ENCODE measurements at places on chromosomes 3 and 15.
A peak's percentile ranks its signal among the peaks of the same experiment; 100 is the strongest.

DNA sequence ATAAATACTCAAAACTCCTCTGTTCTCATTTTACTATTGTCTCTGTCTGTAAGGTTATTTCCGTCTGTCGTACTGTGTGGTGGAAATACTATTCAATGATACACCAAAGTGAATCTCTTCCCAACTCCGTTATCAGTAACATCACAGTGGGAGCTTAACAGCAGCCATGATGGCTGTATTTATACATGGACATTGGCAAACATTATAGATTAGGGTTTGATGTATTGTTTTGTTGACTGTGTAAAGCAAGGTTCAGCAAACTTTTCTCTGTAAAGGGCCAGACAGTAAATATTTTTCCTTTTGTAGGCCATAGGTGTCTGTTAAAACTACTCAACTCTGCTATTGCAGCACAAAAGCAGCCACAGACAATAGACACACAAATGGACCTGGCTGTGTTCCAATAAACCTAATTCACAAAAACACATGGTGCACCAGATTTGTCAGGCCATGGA lies 23.2 kb downstream of the LIPC start:
- DNase-seq = no peak

GRCh38 chr3:133857767-133858166 lies 37.9 kb downstream of the RAB6B start:
- DNase-seq = no peak

DNA sequence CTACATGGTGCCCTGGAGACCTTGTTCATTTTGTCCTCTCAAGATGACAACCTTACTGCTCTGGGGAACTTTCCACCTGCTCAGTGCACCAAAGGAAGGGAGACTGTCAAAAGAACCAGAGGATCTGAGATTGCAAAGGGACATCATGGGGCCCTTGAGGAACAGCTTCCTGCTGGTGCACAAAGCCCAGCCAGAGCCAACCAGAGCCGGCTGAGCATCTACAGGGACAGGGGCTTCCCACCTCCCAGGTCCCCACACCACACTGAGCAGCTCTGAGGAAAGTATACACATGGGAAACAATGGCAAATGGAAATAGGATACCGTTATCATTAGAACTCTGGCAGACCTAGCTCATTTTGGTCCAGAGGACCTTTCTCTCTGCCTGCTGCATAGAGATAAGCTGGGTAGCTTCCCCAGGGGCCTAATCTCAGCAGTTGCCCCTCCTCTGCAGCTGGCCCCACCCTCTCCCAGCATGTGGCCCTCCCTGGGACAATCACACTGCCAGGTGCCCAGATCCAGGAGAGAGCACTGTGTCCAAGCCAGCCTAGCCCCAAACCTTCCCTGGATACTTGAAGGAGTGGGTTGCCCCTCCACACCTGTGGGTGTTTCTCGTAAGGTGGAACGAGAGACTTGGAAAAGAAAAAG lies 123.4 kb upstream of the PRR20G start:
- DNase-seq = no peak

GRCh38 chr3:9347887-9348286 lies 15.0 kb upstream of the THUMPD3 start:
- no peak for DNase-seq

- no peak for DNase-seq
These were observed 233.9 kb downstream of the BBX start for GRCh38 chr3:107756649-107757048.

GRCh38 chr3:100737334-100737733 lies 28.0 kb downstream of the TFG start:
- DNase-seq = peak; percentile 13

DNA sequence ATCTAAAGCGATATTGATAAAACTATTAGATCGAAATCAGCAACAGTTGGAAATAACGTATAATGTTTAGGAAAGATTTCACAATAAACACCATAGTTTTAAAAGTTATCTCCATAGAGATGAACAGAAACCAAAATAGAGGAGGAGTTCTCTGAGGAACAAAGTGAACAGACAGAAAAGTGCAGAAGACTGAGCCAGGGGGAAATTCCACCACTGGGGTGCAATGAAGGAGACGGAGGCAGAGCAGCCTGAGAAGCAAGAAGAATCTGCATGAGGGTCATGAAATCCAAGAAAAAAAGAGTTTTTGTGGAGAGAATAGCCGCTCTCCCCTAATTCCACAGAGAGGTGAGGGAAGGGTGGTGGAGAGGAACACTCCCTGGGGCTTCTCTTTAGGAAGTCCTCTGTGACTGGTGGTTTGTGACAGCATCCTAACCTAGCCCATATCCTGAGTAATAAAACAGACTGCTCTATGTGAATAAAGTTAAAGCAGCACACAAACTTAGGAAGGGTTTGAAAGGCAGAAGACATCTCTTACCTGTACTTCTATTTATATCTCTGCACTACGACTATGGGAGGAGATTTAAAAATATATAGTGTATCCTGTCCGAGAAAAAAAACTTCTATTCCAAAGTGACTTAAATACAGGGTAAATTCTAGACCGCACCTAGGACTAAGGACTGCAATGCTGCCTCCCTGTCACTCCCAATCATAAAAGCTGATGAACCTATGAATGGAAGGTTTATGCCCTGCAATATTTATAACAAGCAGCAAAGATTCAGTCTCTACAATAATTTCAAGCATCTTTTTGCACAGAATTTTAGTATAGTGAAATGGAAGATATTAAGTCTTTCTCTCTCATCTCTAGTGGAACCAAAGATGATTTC lies 22.9 kb downstream of the ATP8B4 start:
- DNase-seq = no peak

DNA sequence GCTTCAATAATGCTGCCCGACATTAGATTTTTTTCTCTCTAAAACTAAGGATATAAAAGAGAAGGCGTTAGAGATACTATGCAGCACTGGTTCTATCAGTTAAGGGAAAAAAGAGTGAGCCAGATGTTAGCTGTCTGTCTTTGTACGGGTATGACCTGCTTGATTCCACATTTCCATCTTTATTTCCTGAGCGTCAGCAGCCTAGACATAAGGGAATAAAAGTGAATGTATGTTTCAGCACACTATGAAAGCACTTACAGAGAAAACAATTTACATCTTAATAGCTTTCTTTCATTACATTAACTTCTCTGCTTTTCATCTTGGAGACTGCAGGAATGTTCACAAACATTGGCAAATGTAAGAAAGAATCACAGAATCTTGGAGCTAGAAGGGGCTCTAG lies 319.3 kb downstream of the CTNNB1 start:
- no peak for DNase-seq

GRCh38 chr3:6791161-6791560 lies 69.8 kb upstream of the GRM7 start:
- DNase-seq = no peak

- no peak for DNase-seq
These were observed 127.0 kb downstream of the TFDP2 start for GRCh38 chr3:142022381-142022780.

- no peak for DNase-seq
These were observed 329.8 kb upstream of the NR2E3 start for GRCh38 chr15:71480556-71480955.

DNA sequence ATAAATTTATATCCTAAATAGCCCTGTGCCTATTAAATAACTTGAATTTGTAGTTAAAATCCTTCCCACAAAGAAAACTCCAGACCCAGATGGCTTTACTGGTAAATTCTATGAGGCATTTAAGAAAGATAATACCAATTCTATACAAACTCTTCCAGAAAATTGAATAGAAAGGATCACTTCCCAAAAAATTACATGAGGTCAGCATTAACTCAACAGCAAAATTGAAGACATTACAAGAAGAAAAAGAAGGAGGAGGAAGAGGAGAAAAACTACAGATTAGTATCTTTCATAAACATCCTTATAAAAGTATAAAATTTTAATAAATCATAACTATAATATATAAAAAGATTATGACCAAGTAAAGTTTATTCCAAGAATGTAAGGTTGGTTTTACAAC lies 29.4 kb upstream of the SLC6A11 start:
- DNase-seq = no peak

GRCh38 chr3:123750659-123751420 lies 133.3 kb downstream of the MYLK start:
- DNase-seq = no peak

- peak; percentile 68 for DNase-seq
These were observed 65.7 kb upstream of the ALDH1L1 start for GRCh38 chr3:126245811-126246727.

DNA sequence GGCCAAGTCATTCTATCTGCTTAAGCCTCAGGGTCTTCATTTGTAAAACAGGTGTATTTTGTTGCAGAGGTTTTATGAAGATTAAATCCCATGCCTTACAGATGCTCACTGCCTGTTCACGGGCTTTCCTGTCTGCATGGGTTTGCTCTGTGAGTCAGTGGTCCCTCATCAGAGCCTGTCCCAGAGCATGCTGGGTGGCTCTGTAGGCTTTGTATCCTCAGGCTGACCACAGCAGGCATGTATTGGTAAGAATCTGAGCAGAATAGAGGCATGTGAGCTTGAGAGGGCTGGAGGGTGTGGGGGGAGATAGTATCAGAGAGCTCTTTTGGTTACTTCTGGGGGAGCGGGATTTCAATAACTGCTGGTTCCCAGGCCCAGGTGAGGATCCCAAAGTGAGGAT lies 45.4 kb upstream of the PLXNA1 start:
- no peak for DNase-seq

GRCh38 chr15:70704166-70704565 lies 59.2 kb downstream of the UACA start:
- no peak for DNase-seq

DNA sequence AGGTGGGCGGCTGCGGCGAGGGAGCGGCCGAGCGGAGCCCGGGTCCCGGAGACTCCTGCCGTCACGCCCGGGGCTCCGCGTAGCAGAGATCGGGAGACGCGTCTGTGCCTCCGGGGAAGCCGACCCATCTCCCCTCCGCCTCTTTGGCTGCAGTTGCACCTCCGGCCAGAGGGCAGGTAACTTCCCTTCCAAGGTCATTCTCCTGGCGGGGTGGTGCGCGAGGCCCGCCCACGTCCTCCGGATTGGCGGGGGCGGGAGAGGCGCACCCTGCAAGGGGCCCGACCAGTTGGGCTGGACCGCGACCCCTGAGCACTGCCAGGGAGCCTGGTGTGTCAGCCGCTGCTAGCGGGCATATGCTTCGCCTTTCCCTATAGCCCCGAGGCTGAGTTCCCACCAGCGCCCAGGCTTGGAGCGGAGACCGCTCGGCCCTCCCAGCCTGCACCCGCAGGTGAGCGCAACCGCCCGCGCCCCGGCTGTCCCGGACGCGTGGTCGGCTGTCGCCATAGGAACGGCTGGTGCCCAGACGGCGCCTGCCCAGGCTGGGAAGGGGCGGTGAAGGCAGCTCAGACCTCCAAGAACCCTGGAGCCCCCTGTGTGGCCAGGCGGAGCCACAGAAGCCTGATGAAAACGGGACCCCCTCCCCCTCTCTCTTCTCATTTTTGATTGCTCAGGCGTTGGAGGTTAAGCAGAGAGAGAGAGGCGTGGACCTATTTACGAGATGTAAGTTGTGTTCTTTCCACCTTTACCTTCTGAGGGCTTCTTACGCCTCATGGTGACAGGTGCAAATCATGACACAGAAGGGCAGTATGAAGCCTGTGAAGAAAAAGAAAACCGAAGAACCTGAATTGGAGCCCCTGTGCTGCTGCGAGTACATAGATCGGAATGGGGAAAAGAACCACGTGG lies 453 bp downstream of the ZDHHC23 start:
- peak; percentile 55 for DNase-seq

DNA sequence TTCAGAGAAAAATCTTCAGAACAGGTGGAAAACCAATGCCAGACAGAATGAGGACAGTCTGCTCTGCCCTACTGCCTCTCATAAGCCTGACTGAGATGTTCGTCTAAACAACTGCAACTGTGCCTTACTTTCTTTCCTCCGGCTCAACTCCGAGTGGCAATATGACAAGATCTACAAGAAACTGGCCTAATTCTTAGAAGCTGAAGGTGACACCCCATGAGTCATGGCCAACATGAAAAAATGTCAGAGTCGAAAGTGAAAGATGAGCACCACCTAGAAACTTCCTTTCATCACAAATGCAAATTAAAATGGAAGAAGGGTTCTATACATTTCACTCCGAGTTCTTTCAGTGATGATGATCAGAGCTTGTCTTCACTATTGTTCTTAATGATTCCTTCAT lies 12.9 kb downstream of the PCYT1A start:
- no peak for DNase-seq

DNA sequence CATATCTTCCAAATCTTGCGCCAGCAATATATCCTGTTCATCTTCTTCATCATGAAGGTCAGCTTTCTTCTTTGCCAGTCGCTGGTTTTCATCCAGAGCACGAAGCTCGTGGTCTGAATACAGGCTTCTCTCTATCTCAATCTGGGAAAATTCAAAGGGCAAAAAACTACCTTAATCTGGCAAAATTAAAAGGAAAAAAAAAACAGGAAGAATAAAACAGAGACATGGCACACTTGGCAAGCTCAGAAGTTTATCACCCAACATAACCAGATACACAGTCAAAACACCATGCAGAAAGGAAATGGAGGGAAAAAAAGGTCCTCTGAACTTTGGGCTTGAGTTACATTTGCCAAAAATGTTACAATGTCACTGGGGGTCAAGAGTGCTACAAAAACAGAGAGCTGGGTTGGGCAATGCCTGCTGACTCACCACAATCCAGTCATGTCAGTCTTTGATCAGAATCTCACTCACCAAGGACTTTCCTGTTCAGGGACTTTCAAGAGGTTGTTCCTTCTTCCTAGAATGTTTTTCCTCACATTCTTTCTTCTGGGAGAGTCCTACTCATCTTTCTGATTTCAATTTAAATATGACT lies 1.5 kb downstream of the MRPL46 start:
- no peak for DNase-seq

DNA sequence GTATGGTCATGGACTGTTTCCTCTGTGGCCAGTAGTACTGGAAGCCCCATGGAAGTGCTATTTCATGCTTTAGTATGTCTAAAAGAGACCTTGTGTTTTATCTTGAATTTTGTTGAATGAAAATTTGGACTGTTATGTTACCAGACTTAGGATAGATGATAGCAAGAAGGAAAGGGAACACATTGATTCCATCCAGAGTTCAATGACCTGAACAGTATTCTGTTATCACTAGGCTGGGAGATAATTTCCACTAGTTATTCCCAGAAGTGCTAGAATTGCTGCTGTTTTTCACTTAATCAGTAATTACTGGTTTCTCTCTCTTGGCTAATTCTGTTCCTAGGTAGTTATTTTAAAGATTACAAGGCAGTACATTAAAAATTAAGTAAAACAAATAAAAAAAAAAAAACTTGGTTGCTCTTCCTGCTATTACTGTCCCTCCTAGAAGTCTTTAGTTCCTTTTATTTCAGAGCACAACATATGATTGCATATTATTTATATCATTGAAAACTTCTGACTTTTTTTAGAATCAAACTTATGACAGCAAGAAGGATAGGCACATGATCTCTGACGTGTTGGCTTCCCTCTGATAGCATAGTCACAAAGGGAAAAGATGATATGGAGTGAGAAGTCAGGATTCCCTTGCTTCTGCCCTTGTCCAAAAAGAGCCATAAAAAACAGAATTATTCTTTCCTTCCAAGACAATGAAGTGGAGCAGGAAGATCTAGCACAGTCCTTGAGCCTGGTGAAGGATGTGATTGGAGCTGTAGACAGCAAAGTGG lies 72.2 kb downstream of the KLHL25 start:
- no peak for DNase-seq

- no peak for DNase-seq
These were observed 1.4 kb upstream of the CAMK2N2 start for GRCh38 chr3:184262764-184263179.

Data from HEK293T (cell line).